ENCODE measurements at places on chromosomes 3 and 15. TPM values are rescaled to one million over a fixed set of nuclear protein-coding genes. Genes with fewer than 3 reads are reported as not detected.

TRPM1 gene
- not detected for total RNA-seq

DNA sequence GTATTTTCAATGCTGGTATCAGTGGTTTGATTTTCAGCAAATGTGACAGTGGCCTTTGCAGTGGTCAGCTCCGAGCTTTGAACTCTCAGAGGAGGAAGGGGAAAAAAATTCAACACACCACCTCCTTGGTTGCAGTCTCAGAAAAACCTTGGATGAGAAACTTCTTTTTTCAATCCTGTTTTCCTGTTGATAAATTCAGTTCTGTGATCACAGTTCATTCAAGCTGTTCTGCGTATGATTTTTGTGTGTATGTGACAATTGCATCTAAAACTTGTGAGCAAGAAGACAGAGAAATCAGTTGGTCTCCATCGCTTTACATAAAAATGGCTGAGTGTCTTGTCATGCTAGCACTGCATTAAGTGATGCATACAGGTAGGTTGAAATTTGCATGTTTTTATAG is 19.2 kb downstream of the ZBTB38 start:
- no peak for ATAC-seq

DNA sequence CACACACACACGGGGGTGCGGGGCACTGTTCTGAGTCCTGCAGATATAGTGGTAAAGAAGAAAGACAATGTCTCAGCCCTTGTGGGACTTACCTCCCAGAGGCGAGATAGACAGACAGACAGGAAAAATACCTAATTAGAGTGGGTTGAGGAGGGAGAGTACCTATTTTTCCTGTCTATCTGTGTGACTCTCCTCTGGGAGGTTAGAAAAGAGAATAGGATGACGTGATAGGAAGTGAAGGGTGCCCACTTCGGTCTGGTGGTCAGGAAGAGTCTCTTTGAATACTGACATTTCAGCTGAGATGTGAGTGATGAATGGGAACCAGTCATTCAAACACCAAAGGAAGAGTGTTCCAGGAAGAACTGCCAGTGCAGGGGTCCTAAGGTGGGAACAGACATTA is 4.1 kb upstream of the APOD start:
- ATAC-seq = peak; percentile 79

DNA sequence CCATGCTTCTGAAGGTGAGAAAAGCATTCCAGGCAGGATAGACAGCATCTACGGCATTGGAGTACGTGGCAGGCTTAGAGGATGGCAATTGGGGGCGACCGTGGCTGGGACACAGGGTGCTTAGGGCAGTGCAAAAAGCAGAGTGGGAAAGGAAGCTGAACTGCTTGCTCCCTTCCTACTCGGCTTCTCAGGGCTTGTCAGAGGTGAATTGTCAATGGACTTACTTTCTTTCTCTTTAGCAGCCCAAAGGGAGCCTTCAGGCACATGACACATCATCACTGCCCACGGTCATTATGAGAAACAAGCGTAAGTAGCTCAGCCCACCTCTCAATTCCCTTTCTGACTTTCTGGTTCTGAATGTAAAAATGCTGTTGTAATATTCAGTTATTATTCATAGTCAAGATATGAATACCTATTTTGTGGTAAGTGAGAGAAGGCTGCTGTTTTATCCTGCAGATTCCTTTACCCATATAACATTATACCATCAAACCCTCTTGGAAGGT is 84.3 kb downstream of the KLHL25 start:
- ATAC-seq = peak; percentile 74

- no peak for ATAC-seq
These were observed 334.1 kb downstream of the FHIT start for GRCh38 chr3:60917141-60917540.

DNA sequence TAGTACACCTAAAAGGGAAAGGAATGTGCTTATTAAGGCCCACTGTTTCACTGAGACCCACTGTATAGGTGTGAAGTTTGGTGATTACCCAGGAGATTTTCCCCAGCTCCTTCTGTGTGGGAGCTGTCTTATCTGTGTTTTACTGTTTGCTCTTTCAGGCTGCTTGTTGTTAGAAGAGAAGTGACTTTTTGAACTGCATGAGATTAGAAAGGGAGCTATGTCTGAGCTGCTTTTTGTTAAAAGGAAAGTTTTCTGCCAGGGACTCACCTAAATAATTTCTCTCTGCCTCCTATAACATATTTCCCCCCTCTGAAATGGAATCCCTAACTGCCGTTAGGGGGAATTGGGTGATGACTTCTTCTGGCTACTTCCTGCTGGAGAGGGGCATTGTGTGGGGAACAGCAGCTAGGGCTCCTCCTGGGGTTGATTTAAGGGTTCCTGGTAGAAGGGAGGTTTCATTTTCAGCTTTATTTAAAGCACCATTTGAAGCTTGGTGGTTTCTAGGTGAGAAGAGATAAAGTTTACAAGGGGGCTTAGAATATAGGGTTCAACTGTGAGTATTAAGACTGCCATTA is 77.1 kb upstream of the ATP11B start:
- ATAC-seq = no peak

DNA sequence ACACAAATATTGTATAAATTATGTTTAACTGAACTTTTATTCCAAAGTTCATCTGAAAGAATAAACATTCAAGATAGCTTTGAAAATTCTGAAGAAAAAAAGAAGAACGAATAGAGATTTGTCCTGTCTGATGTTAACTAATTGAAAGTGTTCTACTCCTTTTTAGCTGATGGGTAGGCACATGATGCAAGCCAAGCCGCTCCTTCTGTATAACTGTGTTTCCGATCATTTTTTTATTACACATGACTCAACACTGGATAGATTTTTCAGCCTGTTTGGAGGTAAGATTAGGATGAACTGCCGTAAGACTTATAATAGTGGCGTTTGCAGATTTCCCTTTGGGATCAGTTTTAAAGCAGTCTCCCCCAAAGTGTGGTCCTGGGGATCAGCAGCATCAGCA is 19.0 kb downstream of the NSUN3 start:
- ATAC-seq = no peak

Measured in activated T-helper 17 cell treated with anti-CD3 and anti-CD28 coated beads, Interleukin-2, amount 50 U/mL, for 72 hours (primary cell).